ENCODE measurements at places on chromosomes 4 and X.

DNA sequence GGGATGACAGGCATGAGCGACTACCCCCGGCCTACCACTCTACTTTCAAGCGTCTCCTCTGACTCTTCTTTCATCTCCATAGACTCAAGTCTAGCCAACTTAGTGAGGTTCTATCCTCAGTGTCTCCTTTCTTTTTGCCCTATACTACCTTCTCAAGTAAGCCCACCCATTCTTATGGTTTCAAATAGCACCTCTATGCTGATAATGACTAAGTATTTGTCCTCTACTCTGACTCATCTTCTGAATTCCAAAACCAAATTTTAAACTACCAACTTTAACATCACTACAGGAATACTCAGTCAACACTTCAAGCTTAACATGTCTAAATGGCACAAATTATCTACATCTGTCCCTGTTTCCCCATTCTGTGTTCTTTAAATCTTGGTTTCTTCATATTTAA is 47.8 kb downstream of the ELF2 start:
- no peak for DNase-seq

DNA sequence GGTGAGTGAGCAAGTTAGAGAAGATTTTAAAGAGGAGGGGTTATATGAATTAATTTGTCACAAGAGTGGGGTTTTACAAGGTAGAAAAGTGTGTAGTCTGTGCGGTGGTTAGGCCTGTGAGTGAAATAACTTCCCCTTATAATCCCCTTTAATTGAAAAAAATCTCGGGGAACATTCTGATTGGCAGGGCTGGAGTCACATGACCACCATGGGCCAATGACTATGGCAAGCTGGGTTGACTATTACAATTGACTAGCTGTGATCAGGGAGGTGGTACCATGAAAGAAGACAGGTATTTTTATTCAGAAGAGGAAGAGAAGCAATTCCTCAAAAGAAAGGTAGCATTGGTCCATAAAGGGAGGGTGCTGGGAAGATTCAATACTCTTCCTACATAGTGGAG is 27.0 kb upstream of the CD38 start:
- no peak for DNase-seq

GRCh38 chr4:142350871-142351270 is 495.2 kb downstream of the INPP4B start:
- DNase-seq = no peak

DNA sequence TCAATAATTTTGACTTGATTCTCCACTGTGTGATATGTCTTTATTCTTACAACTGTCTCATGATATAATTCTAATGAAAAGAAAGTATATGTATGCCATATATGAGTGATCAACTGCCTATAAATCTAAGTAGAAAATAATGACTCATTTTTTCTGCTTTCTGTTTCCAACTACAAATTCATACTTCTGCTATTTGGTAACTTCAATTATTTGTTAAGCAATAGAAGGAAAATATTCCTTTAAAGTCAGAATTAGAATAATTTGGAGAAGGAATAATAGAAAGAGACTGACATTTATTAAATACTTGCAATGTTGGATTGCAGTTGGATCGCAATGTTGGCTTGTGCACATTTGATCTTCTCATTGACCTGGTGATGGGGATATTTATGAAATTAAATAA is 204.2 kb upstream of the PACRGL start:
- DNase-seq = no peak

- no peak for DNase-seq
These were observed 51.4 kb upstream of the MSANTD1 start for GRCh38 chr4:3197366-3198105.

- no peak for DNase-seq
These were observed 20.5 kb downstream of the GLRB start for GRCh38 chr4:157096439-157096838.

- no peak for DNase-seq
These were observed 741 bp downstream of the ANAPC4 start for GRCh38 chr4:25377572-25378436.

Data from mesothelial cell of epicardium (in vitro differentiated cells).